Activated CD4-positive, CD25-positive, alpha-beta regulatory T cell (primary cell): ENCODE measurements at places on chromosomes 5 and 9.

- no peak for DNase-seq
These were observed 47.3 kb downstream of the SEC61B start for GRCh38 chr9:99269416-99269815.

DNA sequence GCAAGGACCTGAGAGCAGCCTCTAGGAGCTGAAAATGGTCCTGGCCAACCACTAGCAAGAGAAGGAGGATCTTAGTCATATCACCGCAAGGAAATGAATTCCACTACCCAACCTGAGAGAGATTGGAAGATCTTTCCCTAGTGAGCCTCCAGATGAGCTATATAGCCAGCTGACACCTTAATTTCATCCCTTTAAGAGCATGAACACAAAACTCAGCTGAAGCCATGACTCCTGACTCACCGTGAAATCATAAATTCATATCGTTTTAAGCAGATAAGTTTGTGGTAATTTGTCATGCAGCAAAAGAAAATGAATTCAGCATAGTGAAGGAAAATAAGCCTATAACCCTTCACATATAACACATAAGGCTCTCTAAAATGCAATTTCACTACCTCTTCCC is 23.5 kb downstream of the MAPKAP1 start:
- DNase-seq = no peak

DNA sequence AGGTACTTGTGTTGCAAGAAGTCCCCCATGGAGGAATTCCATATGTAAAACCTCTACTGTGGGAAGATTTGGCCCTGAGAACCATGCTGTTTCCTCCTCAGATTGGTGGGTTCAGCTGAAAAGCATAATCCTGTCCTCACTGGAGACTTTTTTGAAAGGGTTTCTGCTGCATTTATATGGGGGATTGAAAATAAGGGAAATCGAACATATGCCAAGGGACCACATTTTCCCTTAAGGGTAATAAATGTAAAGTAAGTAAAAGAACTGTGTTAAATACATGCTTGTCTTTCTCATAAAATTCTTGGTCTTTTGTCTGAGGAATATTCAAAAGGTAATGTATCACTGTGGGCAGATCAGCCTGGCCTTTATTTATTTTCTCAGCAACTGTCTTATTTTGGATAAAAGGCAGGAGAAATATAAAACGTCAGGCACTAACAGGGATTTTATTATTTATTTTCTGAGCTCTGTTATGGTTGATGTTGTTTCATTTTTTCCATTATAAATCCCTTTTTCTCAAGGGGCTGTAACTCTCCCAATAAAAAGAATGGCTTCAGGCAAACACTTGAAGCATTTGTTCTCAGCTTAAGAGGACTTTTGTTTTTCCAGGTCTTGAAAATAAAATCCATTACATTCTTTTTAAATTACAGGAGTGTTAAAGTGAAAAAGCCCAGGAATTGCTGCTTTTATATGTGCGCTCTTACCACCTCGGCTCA is 131.4 kb downstream of the FGF10 start:
- no peak for DNase-seq

GRCh38 chr5:21603796-21604195 is 1249.3 kb downstream of the CDH12 start:
- no peak for DNase-seq

GRCh38 chr5:177596775-177597238 is 3.1 kb upstream of the B4GALT7 start:
- no peak for DNase-seq

DNA sequence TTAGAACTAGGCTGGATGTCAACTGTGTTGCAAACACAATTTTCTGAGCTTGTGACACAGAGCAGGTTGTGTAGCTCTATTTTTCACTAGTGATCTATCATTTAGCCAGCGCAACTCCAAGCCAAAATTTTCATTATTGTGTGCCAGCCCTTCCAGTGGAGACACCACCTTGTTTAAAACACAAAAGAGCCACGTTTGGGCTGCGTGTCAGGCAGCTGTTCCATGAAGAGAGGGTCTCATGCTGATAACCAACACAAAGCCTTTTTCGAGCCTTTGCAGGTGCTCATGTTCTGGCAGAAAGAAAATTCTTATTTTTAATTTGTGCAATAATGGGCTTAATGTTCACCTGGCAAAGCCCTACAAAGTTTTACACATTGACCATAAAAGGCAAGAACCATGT is 237.6 kb upstream of the RGMB start:
- no peak for DNase-seq

GRCh38 chr5:135466178-135467050 is 14.3 kb upstream of the TIFAB start:
- DNase-seq = peak; percentile 13

- no peak for DNase-seq
These were observed 172.5 kb downstream of the FSTL4 start for GRCh38 chr5:133439859-133440258.

GRCh38 chr5:108649646-108650045 is 98.1 kb upstream of the FER start:
- DNase-seq = no peak

- DNase-seq = no peak
These were observed 8.0 kb upstream of the FXN start for GRCh38 chr9:69027355-69028097.

GRCh38 chr9:84319632-84320031 is 20.9 kb downstream of the SLC28A3 start:
- no peak for DNase-seq

- no peak for DNase-seq
These were observed 7.6 kb downstream of the S1PR3 start for GRCh38 chr9:88998911-88999310.

- DNase-seq = no peak
These were observed 217.4 kb downstream of the SLIT3 start for GRCh38 chr5:169083394-169084018.

GRCh38 chr5:59483971-59484472 is 409.5 kb downstream of the PDE4D start:
- DNase-seq = no peak

GRCh38 chr5:81537905-81538547 is 144.1 kb upstream of the ACOT12 start:
- DNase-seq = no peak

DNA sequence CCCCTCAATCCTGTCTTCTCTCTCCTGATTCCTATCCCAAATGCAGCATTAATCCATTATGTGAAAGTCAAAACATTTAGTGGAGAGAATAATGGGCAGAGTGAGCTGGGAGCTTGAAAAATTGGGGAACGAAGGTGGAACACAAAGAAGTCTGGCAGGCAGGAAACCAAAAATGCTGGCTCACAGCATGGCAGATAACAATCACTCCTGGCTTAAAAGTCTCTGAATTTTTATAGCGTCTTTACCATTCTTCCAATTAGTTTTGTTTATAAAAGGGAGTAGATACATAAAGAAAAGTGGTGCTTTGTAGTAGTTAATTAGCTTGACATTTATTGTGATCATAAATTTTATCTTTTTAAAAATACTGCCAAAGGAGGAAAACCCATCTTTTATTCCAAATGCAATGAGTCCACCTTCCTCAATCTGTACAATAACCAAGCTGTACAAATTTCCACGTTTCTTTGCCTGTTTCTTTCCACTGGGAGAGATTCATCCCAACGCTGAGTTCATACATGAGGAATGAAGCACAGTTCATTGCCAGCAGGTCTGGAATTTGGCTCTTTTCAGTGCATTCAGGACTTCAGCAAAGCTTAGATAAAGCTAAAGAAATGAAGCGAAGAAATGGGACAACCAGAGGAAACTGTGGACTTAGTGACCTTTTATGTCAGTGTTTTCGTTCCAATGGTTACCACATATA is 174.7 kb downstream of the HMHB1 start:
- DNase-seq = no peak

GRCh38 chr9:19116107-19116790 is 11.0 kb downstream of the PLIN2 start:
- no peak for DNase-seq

DNA sequence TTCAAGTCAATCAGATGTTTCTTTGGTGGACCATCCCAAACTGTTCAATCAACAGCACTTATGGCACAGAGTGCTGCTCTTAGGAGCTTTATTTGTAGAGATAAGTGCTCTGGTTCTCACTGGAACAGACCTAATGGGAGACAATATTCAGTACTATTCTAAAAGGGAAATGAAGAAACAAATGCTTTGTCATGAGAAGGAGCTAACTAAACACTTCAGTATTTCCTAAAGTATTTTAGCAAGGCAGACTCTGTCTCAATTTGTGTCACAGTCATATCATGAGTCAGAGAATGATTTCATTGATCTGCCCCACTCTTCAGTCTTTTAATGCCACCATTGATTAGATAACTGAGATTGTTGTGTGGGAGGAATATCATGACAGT is 175.3 kb downstream of the SLF1 start:
- DNase-seq = no peak

- no peak for DNase-seq
These were observed 27.0 kb downstream of the TLE4 start for GRCh38 chr9:79598562-79599345.

DNA sequence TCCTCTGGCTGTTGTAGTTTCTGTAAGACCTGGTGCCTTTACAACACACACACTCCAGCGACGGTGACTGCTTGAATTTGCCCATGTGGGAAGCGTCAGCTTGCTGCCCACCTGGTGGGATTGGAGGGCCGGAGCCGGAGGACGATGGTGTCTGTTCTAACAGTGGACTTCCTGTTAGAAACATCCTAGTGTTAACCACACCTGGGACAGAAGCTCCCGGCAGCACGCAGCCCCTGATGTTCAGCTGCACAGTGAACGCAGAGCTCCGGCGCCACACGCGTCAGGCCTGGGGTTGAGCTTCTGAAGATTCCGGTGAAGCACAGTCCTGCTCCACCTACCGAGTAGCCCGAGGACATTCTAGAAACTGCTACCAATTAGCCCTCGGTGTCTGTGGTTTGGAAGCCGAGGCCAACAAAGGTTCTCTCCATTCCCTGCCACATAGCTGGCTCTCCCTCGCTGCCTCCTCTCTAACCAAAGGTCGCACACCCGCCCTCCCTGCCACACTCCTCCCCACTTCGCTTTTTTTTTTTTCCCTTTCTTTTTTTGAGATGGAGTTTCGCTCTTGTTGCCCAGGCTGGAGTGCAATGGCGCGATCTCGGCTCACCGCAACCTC is 14.4 kb downstream of the PMPCA start:
- DNase-seq = no peak

GRCh38 chr5:151670083-151670686 is 16.5 kb downstream of the SPARC start:
- no peak for DNase-seq

DNA sequence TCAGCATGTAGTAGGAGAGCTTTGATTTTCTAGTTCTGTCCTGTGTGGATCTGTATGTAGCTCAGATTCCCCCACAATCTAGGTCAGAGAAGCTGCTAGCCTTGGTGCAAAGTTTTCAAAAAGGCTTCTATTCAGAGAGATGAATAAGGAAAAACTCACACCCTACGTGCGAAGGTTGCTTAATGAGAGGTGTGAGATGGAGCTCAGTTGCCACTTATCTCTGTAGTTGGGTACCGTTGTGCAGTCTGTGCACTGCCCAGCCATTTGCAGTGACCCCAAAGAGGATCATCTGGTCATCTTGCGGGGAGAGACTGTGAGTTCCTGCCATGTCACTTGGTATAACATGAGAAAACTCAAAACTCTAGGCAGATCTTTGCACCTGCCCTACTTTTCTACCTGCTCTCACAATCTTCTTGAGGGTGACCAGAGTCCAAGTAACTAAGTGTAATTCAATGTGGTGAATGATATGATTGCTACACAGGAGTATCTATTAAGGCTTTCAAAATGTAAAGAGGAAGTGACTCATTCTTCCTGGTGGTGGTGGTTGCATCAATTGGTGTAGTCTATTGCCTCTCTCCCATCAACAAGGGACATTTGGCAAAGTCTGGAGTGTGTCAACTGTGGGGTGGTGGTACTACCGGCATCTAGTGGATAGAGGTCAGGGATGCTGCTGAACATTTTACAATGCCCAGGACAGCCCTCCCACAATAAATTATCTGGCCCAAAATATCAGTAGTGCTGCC is 65.2 kb downstream of the TMC1 start:
- no peak for DNase-seq

- DNase-seq = no peak
These were observed 7.1 kb upstream of the PCSK1 start for GRCh38 chr5:96440185-96440538.

DNA sequence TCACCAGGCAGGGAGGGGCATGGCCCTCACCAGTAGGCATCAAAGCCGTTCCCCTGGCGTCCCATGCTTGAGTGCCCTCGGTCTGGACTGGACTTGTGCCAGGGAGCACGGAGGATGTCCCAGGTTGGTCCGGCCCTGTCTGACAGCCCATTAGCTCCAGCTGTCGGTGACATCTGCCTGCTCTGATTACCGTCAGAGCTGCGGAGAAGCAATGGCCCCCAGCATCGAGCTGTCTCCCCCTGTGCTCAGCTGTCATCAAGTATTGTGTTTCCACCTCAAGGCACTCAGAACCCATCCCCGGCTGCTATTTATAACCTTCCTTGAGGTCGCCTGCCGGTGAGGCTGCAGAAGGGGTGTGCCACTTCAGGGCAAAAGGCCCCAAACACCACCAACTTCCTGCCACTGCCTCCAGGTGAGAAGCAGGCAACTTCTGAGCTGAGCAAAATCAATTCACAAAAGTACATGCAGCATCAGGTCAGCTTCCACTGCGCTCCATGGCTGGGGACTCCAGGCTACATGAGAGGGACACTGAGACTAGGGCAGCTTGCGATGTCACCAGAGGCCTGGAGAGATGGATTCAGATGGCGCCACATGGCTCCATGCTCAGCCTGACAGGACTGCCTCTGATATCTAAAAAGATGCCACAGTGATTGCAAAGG is 142.7 kb downstream of the C5orf15 start:
- no peak for DNase-seq

GRCh38 chr9:93965830-93966577 is 10.8 kb upstream of the BARX1 start:
- no peak for DNase-seq

DNA sequence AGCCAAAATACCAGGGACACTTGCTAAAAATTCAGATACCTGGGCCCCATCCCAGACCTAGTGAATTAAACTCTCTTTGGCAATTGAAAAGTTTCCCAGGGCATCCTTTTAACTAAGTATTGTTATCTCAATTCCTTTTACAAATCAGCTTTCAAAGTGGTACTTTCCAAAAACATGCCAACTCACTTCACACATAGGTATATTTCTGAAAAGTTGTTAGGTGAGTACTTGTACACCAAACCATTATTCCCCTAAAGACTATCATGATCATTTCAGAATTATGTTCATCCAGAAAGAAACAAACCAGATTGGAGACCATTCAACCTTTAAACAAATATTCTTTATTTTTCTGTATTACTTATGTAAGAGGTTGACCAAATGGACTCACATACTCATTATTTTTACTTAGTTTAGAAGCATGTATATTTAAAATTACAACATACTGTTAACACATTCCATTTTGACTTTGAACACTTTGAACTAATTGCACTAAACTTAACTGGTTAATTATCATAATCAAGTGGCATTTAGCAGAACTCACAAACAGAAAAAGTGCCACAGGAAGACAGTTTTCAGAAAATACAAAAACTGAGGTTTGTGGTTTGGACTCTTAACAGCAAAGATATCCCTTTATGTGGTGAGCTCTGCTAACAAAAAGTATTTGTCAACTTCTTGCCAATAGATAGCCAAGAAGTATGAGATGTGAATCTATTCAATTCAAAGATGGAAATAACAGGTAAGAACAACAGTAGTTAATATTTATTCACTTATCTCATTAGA is 40.7 kb downstream of the KIAA0825 start:
- DNase-seq = no peak

- DNase-seq = no peak
These were observed 388.9 kb downstream of the NR2F1-AS1 start for GRCh38 chr5:93192087-93192486.

- DNase-seq = no peak
These were observed 3.4 kb downstream of the GARNL3 start for GRCh38 chr9:127267793-127268525.
